ENCODE measurements at places on chromosomes 6 and 20.

GRCh38 chr20:51554538-51555165 lies 12.1 kb upstream of the NFATC2 start:
- no peak for DNase-seq

- DNase-seq: no peak
Measured at GRCh38 chr6:152268846-152269442, 368.2 kb downstream of the SYNE1 start.

- no peak for DNase-seq
Measured at GRCh38 chr6:39870950-39871349, 63.3 kb downstream of the MOCS1 start.

DNA sequence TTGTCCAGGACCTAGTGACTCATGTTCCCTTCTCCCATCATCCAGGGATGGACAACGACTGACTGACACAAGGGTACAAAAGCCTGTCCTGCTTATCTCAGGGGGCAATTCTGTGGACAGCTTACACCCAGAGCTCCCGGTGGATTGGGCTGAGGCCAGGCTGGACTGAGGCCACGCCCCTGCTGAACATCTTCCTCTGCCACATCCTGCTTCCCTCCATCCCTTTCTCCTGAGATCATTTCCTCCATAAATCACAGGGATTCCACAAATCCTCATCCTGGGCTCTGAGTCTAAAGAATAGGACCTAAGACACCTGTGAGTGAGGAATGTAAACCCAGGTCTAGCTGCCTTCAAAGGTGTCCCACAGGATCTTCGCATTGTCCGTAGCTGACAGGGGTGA lies 30.4 kb upstream of the RNF24 start:
- no peak for DNase-seq

- no peak for DNase-seq
Measured at GRCh38 chr20:33964441-33964840, 29.3 kb upstream of the RALY start.

DNA sequence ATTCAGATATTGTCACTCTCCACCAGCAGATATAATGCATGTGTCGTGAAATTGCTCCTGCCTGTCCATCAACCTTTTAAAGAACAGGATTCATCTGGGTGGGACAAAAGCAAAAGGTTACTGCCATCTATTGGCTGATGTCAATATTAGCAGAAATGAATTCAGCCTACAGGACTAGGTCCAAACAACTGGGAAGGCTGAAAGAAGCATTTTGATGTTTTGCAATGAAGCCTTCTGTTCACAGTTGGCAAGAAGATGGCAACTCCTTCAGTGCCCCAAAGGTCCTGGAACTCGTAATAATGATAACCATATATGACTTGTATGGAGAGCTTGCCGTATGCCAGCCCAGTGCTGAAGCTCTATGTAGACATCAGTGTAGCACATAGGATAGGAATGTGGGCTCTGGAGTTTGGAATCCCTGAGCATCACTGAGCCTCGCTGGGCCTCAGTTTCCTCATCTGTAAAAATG lies 7.5 kb downstream of the BCAS1 start:
- DNase-seq: no peak

GRCh38 chr6:109194880-109195279 lies 99.6 kb downstream of the CEP57L1 start:
- DNase-seq: no peak

DNA sequence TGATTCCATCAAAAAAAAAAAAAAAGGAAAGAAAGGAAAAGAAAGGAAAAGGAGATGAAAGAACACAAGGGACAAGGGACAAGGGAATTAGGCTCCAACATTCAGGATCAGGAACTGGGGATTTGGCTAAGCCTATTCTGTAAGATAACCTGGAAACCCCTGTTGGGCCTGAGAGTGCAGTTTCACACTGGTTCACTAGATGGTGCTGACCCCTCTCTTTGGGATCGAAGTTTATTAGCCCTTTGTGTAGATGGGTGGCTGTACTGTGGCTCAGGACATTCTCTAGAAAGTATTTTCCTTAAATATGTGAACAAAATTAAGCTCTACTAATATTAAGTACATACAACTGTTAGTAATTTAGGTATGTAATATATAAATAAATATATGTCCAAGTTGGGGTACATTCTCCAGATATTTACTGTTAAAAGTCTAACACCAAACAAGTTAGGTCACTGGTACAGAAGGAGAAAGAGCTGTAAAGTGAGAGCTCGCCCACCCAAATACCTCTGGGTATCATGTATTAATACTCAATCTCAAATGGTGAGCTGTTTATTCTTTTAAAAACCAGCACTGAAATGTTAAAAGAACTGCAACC lies 6.3 kb downstream of the OR2A4 start:
- DNase-seq: no peak

DNA sequence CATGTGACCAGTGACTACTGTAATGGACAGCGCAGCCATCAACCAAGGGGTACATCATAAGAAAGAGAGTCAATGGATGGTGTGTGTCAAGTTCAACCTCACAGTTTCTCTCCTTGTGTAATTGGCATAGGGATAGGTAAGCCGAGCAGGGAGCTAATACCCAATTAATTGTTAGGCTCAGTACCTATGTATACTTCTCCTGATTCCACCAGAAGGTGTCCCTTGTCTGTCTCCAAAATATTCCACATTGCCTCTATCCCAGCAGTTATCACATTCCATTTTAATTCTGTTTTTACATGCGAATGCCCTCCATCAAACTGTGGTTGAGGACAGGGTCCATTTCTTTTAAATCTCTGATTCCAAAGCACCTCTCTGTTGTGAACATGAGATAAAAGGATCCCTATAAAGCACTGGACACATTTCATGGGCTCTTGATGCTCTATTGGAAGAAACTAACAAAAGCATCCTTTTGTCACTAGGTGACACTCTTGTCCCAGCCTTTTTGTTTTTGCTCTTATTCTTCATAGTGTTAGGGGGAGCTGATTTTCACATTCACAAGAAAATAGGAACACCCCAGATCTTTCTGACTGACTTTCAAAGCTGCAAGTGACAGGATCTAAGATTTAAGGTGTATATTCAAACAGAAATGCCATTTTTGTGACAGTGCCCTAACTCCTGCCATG lies 38.9 kb downstream of the FBXO9 start:
- no peak for DNase-seq

- no peak for DNase-seq
Measured at GRCh38 chr6:170462366-170463020, 90.6 kb downstream of the PSMB1 start.

DNA sequence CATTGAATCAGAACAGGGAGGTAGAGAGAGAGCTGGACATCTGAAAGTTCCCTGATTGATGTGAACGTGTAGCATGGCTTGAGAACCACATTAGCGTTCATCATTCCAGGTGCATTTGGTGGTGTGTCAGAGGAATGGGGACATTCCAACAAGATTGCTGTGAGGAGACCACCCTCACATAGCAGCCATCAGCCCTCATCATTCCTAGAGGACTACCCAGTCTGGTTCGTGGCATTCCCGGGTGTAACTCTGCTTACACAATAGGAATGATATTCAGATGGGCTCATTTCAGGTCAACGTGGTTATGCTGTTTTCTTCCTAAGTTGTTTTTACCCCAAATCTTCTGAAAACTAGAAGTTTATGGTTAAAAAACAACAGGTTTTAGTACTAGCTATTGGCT lies 62.2 kb upstream of the KLHL31 start:
- DNase-seq: no peak

DNA sequence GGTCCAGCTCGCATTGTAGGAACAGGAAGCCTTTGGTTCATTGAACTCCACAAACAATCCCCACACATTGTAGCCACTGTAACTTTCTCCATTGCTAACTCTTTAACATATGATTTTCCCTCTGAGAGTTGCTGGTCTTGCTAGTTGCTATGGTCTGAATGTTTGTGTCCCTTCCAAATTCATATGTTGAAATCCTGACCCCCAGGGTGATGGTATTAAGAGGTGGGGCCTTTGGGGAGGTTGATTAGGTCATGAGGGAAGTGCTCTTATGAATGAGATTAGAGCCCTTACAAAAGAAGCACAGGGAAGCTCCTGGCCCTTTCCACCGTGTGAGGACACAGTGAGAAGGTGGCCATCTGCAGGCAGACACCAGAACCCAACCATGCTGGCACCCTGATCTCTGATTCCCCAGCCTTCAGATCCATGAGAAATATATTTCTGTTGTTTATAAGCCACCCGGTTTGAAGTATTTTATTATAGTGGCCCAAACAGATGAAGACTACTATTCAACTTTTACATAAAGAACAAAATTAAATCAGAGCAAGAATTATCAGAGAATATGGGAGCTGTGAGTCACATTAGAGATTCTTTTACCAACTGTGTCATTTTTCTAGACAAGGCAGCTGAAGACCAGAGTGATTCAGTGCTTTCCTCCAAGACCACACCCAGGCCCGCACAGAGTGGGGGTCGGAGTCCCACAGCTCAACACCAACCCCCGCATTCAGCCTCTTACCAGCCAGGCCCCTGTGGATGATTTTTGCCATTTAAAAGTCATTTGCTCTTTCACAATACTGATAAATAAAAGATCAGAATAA lies 143.0 kb downstream of the SAMD5 start:
- DNase-seq: peak; percentile 14

DNA sequence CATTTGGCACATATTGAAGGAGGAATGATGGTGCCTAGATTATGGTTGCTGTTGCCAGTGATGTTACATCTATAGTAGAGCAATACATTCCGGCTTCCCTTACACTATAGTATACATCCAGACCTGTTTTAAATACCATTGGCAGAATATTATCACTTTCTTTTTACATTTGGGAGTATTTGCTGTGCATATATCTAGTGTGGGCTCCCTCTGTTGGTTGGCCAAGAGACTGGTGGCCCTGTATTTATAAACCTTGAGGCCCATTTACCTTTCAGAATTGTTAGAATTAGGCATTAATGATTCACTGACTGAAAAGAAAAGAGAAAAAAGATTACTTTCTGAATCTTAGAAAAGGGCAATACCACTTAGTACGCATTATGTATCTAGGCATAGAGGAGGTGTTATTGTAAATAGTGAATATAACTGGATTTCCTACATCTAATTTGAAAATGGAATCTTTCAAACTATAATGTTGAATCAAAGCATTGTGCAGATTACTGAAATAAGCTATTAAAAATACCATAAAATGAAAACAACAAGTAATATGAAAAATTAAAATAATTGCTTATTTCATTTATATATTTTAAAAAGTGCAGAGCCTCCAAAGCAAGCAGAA lies 628.8 kb upstream of the MAN1A1 start:
- peak; percentile 24 for DNase-seq

- no peak for DNase-seq
Measured at GRCh38 chr6:48916607-48917006, 546.4 kb downstream of the MMUT start.

- no peak for DNase-seq
Measured at GRCh38 chr20:63846128-63846771, 15.0 kb upstream of the ABHD16B start.

GRCh38 chr6:26087284-26088115 lies at the start of gene HFE:
Gene HFE, plus strand, starts transcription at chr6:26087429. Its CDS starts 12 bp downstream, at chr6:26087441.
- DNase-seq: peak; percentile 63

DNA sequence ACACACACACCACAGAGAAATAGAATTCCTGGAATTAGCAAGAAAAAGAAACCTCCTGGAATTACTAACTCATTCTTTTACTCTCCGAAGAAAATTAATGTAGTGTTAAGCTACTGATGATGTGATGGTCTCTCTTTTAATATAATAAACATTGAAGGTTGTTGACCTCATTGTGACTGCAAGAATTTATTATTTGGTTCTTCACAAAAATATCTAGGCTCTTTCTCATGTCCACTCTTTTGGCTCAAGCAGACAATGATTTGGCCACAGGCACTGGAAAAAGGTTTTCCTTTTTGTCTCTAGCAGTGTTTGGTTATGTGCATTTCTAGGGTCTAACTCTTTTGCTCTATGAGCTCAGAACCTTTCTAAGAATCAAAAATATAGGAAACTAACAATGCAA lies 811.9 kb downstream of the TENT5A start:
- no peak for DNase-seq

- DNase-seq: no peak
Measured at GRCh38 chr6:61203966-61204496, 1082.0 kb downstream of the KHDRBS2 start.

- no peak for DNase-seq
Measured at GRCh38 chr6:121857551-121857950, 422.1 kb downstream of the GJA1 start.
